ENCODE measurements at places on chromosomes 5 and 9.

GRCh38 chr9:133869674-133870405, 122.3 kb downstream of the VAV2 start:
- no peak for DNase-seq

DNA sequence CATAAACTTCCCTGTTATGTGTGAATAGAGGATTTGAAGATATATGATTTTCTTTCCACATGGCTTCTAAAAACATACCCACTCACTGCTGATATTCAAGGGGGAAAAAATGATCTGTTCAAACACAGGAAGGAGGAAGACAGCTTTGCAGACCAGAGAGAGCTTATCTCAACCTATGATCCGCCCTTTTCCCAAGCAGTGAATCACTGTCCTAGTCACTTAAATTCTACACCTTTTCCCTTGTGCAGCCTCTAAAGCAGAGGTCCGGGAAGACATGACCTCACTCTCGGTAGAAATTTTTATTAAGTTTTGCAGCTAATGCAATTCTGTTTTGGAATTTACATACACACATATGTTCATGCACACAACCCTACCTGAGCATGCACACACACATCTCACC, 197.2 kb downstream of the DIRAS2 start:
- no peak for DNase-seq

- no peak for DNase-seq
These were observed 135.0 kb upstream of the SMARCA2 start for GRCh38 chr9:1880038-1880565.

- no peak for DNase-seq
These were observed 44.7 kb downstream of the RGS3 start for GRCh38 chr9:113508111-113508749.

- DNase-seq: no peak
These were observed 127.0 kb upstream of the VLDLR start for GRCh38 chr9:2494562-2494961.

GRCh38 chr9:4499917-4500316, 9.6 kb downstream of the SLC1A1 start:
- DNase-seq: no peak

- DNase-seq: no peak
These were observed 31.5 kb downstream of the TMEM245 start for GRCh38 chr9:109088221-109088620.

GRCh38 chr5:68661237-68661636, 432.6 kb upstream of the SLC30A5 start:
- no peak for DNase-seq

- no peak for DNase-seq
These were observed 265.2 kb downstream of the TMEM38B start for GRCh38 chr9:105959531-105959930.

GRCh38 chr5:169408731-169409130, 107.8 kb upstream of the SLIT3 start:
- no peak for DNase-seq

All from esophagus squamous epithelium (tissue), 5 donors.